Type B pancreatic cell (in vitro differentiated cells): ENCODE measurements at places on chromosomes 6 and 20. TPM values are rescaled to one million over a fixed set of nuclear protein-coding genes. Genes with fewer than 3 reads are reported as not detected.

Gene CENPW
- total RNA-seq = 22.5 and 42.0 TPM in 2 replicates

Gene OR2J3
- not detected in 2 replicates for total RNA-seq

Gene LAMA2
- total RNA-seq = 0.76 and 54.0 TPM in 2 replicates

Gene APCDD1L
- total RNA-seq = 0.26 and 0.53 TPM in 2 replicates

Gene TNNC2
- 2.1 TPM in 1 of 2 replicates, not detected in the other for total RNA-seq

Gene LRP11
- 56.6 and 66.4 TPM in 2 replicates for total RNA-seq

Gene PSORS1C2
- total RNA-seq = not detected in 2 replicates

Gene PRDM1
- 15.5 and 35.5 TPM in 2 replicates for total RNA-seq

Gene ALDH5A1
- 9.6 and 14.7 TPM in 2 replicates for total RNA-seq

Gene EEF1E1
- total RNA-seq = 26.5 and 37.0 TPM in 2 replicates

Gene CDH22
- 1.3 and 1.8 TPM in 2 replicates for total RNA-seq

Gene FAM209B
- total RNA-seq = 0.63 TPM in 1 of 2 replicates, not detected in the other

Gene BMP7
- 115 and 287 TPM in 2 replicates for total RNA-seq
